ENCODE measurements at places on chromosomes 13 and 19.

- DNase-seq = no peak
Observed at GRCh38 chr13:79681069-79681468, 200.1 kb downstream of the NDFIP2 start.

- no peak for DNase-seq
Observed at GRCh38 chr19:40388481-40388880, 1.5 kb downstream of the HIPK4 start.

DNA sequence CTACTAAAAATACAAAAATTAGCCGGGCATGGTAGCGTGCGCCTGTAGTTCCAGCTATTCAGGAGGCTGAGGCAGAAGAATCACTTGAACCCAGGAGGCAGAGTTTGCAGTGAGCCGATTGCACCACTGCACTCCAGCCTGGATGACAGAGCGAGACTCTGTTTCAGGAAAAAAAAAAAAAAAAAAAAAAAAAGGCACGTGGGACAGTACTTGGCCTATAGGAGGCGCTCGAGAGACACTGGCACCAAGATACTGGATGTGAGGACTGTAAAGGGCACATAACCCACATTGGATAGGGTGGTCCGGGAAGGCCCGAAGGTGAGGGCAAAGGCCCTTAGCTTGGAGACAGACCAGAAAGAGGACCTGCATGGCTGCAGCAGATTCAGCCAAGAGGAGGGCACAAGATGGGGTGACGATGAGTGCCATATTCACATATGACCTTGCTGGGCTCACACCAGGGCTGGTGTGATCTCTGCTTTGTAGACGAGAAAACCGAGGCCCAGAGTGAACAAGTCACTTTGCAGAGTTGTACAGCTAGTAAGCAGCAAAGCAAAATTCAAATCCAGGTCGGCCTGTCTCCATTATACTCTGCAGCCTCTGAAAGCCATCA, 89.4 kb downstream of the DPF1 start:
- DNase-seq = peak; percentile 40

GRCh38 chr13:113564331-113565023, 20.1 kb upstream of the TFDP1 start:
- DNase-seq = no peak

GRCh38 chr19:5683177-5683886, 2.5 kb downstream of the HSD11B1L start:
- DNase-seq = no peak

DNA sequence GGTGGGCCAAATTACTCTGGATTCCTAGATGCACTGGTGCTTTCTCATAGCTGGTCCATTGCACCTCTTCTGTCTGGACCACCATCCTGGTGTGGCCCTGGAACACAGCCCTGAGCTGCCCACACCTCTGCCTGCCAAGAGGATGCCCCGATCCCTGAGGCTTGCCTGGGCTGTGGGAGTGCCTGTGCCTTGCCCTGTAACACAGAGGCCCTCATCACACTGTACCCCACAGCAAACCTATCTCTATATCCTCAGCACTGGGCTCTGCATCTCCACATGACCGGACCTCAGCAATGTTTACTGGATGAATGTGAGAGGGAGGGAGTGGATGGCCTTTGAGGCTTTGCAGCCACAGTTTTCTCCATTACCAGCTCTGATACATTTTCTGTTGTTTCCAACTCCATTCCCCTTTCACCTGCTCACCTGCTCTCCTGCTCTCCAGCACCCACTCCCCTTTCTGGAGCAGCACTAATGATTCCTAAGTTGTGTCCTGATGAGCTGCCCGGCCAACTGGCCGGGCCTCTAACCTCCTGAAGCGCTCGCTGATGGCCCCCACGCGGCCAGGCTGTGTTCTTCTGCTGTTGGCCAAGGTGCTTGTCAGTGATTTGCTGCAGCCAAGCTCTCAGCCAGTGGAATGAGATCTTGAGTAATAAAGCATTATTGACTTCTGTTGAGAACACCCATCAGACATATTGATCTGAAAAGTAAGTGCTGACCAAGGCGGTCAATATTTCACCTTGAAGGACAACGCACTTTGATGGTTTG, 232.6 kb downstream of the TEX29 start:
- DNase-seq = no peak

GRCh38 chr13:95722241-95722640, 45.3 kb downstream of the DNAJC3 start:
- no peak for DNase-seq

DNA sequence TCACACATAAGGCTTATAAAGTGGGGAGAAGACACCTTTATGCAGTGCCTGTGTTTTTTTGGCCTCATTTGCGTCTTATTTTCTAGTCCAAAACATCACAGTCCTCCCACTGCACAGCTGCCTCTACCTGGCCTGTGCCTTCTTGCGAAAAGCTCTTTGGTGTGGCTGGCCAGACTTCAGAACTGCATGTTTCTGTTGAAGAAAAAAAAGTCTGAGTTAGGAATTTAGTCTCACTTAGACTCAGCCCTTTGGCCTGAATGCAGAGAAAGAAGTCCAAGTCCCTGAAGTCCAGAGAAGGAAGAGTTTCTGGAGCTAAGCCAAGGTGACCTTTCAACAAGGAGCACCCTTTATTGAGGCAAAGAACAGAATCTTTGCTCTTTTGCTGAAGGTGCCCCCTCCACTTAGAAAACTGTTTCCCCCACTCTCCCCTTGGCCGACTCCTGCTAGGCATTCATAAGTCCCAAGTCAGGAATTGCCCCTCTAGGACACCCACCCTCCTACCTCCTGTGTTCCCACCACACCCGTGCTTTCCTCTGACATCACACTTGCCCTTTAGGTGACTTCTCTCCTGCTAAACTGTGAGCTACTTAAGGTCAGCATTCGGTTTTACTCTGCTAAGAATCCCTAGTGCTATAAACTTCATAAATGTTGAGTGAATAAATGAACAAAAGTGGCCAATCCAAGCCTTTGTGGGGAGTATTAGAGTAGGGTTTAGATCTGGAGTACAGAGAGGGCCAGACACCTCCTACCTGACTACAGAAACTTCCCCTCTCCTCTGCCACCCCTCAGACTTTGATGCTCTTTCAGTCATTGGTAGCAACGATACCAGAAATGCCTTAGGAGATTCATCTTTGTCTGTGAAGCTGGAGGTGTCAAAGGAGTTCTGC, 226.8 kb downstream of the LACC1 start:
- no peak for DNase-seq

- DNase-seq = peak; percentile 16
Observed at GRCh38 chr13:43360171-43360570, 336.8 kb downstream of the DNAJC15 start.

GRCh38 chr19:35862528-35862927, 5.8 kb downstream of the KIRREL2 start:
- no peak for DNase-seq

- DNase-seq = no peak
Observed at GRCh38 chr13:114065926-114066774, 66.3 kb downstream of the RASA3 start.

- DNase-seq = no peak
Observed at GRCh38 chr13:42875475-42876269, 94.3 kb downstream of the FAM216B start.

GRCh38 chr19:50000841-50001557, 24.2 kb downstream of the VRK3 start:
- DNase-seq = no peak

GRCh38 chr19:3073931-3074595, 11.8 kb upstream of the TLE5 start:
- no peak for DNase-seq

DNA sequence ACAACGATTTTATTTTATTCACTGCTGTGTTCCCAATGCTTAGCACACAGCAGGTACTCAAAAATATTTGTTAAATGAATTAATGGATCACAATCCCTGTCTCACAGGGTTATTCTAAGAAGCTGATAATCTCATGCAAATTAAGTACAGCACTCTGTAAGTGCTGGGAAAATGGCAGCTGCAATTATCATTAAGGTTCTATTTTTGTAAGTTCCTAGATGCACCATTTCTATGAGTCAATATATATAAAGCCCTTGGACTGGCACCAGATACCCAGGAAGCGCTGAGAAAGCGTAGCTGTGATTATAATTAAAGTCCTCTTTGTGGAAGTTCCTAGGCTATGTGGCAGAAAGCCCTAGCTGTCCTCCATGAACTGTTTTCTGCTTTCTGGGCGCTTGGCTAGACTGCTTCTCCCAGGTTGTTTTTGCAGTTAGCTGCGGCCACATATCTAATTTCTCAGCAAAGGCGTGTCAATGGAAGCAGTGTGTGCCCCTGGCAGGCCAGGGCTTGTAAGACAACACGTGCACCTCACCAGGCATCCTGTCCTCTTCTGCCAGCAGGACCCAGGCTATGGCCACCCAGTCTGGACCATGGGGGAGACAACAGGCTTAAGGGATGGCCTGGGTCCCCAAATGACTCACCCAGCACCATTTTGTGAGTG, 5.2 kb upstream of the SRRM5 start:
- no peak for DNase-seq

GRCh38 chr13:70894258-70894657, 786.0 kb upstream of the KLHL1 start:
- DNase-seq = no peak

GRCh38 chr13:91174886-91175501, 172.5 kb upstream of the MIR17HG start:
- peak; percentile 16 for DNase-seq

- peak; percentile 13 for DNase-seq
Observed at GRCh38 chr19:12872941-12873890, 8.0 kb downstream of the DNASE2 start.

- DNase-seq = no peak
Observed at GRCh38 chr13:30312904-30313303, 5.6 kb upstream of the KATNAL1 start.

DNA sequence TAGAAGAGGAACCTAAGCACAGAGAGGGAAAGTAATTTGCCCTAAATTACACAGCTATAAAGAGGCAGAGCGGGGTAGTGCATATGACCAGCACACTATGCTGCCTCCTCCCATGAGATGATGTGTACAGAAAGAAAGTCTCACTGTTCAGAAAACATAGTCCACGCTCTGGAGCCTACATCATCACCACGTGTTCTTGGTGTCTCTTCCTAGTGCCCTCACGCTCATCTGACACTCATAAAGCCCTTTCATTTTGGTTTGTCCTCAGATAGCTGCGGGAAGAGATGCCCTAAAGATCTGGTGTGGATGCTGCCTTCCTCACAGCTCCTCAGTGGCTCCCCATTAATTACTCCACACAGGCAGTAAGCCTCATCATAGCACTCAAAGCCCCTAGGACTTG, 27.4 kb upstream of the SIAH3 start:
- no peak for DNase-seq

DNA sequence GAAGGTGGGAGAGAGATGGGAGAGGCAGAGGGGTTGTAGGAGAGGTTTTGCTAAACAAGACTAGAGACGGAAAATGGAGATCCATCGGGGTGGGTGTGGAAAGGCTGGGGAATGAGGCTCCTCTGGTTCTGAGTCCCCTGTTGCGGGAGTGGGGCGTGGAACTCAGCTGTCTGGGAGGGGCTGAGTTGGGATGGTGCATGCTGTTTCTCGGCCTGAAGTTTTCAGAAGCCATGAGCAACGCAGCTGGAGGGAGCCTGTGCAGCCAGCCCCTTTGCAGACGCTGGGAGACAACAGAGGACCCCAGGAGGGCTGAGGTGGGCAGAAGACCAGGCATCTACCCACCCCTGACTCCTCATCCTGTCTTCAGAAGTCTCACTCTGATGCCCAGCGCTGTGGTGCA, 7.4 kb upstream of the GIPR start:
- DNase-seq = no peak

GRCh38 chr19:29365836-29366417, 153.0 kb upstream of the UQCRFS1 start:
- DNase-seq = no peak

DNA sequence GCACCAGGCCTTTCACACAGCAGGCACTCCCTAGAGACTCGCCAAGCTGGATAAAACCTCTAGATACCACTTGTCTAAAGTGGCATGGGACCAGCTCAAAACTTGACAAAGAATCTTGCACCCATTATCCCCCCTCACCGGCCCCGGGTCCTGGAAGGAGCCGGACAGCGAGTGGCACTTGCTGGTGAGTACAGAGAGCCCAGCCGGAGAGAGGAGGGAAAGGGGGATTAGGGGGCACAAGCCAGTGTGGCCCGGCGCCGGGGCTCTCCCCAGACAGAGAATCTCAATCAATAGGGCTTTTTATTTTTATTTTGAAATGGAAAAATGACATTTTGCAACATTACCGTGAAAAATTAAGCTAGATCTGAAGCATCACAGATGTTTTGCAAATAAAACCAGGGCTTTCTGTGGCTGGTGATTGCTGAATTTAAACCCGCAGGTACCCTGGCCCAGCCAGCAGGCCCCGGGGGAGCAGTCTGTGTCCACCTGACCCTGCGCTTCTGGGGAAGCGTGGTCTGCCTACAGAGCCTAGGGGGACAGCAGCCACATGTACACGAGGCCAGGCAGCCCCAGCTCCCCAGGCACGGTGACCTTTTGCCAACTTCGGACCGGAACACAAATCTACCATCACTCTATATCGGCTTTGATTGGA, 10.0 kb upstream of the VSTM2B start:
- no peak for DNase-seq

DNA sequence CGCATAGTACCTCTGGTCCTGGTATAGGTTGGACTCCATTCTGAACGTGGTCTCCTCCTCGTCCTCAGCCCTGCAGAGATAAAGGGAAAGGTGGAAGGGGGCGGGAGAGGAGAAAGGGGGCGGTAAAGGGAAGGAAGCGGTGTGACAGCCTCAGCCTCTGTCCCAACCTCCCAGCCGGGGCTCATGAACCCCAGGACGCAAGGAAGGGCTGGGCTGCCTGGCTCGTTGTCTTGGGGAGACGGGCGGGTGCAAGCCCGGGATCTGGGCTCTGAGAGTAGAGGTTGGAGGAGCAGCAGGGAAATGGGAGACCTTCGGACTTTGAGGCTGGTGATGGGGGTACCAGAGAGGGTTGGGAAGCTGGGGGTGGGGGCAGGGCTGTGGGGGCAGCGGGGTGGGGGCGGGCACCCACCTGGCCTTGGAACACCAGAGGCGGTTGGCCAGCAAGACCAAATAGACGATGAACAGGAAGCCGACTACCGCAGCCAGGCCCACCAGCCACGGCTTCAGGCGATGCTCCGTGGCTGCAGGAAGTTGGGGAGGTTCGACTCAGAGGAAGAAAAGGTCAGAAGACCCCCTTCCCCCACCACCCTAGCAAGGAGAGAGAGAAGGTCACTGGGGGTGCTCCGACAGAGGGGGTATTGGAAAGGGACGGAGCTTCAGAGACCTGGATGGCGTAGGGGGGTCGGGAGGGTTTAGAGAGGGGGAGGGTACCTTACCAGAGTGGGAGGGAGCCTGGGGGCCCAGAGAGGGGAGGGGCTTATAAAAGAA, 1.7 kb downstream of the SMIM24 start:
- DNase-seq = no peak

GRCh38 chr19:8116437-8117293, 32.7 kb downstream of the FBN3 start:
- no peak for DNase-seq
